NCI-H2081 treated with DMSO at 0.1 percent for 48 hours (cell line): ENCODE measurements at places on chromosomes 3 and 15.

GRCh38 chr15:60172143-60172542 is 168.0 kb downstream of the FOXB1 start:
- no peak for DNase-seq

DNA sequence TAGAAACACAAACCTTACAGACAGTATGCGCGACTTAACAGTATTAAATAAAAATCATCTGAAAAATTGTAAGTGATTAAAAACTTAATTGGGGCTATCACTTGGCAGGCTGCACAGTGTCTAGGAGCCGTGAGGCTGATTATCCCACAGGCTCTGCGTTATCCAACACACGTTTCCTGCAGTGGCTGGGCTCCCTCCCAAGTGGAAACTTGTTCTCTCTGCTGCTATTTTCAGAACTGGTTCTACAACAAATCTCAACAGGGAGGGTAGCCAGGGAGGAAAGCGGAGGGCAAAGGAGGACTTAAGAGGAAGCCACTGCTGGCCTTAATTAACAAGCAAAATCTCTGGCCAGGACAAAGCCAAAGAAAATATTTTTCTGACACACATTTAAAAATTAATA is 555.2 kb downstream of the MAGI1 start:
- DNase-seq = no peak

- no peak for DNase-seq
Observed at GRCh38 chr3:106534206-106534605, 665.4 kb upstream of the CBLB start.

GRCh38 chr3:53506110-53506762 is 11.8 kb downstream of the CACNA1D start:
- no peak for DNase-seq

- DNase-seq = no peak
Observed at GRCh38 chr3:126124148-126124868, 40.4 kb upstream of the SLC41A3 start.

DNA sequence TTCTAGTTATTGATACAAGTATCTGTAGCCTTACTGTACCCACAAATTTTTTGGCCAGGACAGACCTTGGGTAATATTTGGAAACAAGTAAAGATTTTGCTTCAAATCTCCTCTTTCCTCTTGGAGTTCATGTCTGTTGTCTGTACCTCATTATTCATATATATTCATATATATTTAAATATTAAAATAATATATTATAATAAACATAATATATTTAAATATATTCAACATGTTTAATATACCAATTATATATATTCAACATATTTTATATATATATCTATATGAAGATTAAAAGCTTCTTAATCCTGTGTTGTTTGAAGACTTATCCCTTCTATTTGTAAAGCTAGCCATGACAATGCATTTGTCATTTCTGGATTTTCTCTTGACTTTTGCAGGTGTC is 38.1 kb downstream of the ZIC1 start:
- no peak for DNase-seq

DNA sequence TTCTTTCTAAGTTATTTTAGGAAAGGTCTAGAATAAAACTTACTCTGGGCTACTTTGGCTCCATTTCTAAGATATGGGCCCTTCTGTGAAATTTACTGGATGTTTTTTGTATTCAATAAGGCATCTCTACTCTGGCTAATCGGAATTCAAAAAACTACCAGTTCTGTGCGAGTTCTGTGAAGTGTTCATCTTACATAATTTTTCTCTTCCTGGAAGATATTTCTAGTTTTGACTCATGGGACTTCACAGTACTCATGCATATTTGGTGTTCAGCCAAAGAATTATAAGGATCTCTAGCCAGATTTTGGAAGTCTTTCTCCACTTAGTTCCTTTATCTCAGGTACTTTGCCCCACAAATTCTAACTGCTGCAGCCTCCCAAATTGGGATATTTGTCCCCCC is 46.4 kb upstream of the MBNL1 start:
- no peak for DNase-seq

DNA sequence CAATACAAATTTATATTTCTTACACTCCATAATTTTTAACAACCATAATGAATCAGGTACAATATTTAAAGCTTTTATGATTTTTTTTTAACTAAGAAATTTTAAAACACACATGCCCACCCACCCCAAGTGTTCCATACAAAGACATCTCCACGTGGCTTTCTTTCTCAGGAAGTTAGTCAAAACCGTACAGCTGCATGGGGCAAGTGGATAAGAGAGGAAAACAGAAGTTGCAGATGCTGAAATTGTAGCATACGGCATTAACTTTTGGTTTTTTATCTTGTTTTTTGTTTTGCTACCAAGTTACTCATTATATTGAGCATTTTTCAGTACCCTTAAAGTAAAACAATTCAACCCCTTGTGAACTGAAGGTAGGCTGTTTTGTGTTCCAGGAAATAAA is 14.8 kb downstream of the GNB4 start:
- DNase-seq = no peak

DNA sequence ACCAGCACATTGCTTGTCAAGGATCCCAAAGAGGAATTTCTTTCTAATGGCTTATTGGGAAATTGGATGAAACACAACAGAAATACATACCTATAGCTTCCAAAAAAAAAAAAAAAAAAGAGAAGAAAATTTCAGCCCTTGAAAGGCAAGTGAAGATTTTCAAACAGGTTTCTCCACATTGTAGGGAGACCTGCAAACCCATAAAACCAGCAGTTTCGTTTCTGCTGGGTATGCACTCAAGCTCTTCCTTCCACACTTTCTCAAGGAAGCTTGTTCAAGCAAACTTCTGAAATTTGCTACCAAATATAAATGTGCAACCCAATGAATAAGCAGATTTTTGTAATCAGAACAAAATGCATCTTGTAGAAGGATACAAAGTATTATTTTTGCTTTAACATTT is 15.9 kb upstream of the SH3BP5 start:
- DNase-seq = no peak

GRCh38 chr15:92667970-92668485 is 12.5 kb upstream of the FAM174B start:
- no peak for DNase-seq

- no peak for DNase-seq
Observed at GRCh38 chr3:123547881-123548519, 36.9 kb downstream of the HACD2 start.

GRCh38 chr3:16415911-16416476 is 97.5 kb downstream of the RFTN1 start:
- DNase-seq = no peak

GRCh38 chr3:45868213-45868612 is 18.1 kb upstream of the CCR9 start:
- DNase-seq = peak; percentile 3
